Activated CD4-positive, alpha-beta memory T cell treated with anti-CD3 and anti-CD28 coated beads, Interleukin-2, amount 10 ng/mL, durations not matched to agents 7 days and 5 days (primary cell): ENCODE measurements at places on chromosomes 12 and 14. TPM values are rescaled to one million over a fixed set of nuclear protein-coding genes. Genes with fewer than 3 reads are reported as not detected.

Gene SOAT2
- total RNA-seq = 1.4 TPM

Gene KRT2
- total RNA-seq = not detected

Gene TPPP2
- not detected for total RNA-seq

Gene POTEG
- not detected for total RNA-seq

Gene NYNRIN
- 0.18 TPM for total RNA-seq

Gene TMPRSS12
- total RNA-seq = not detected

Gene LBHD2
- total RNA-seq = not detected

Gene INHBC
- not detected for total RNA-seq

Gene ZDHHC22
- not detected for total RNA-seq

Gene ACAD10
- 25.3 TPM for total RNA-seq

Gene TAS2R30
- total RNA-seq = 1.6 TPM

Gene B3GNT4
- total RNA-seq = 2.8 TPM

Gene CDH24
- total RNA-seq = 1.6 TPM

Gene CPNE6
- total RNA-seq = not detected

Gene OR4K1
- total RNA-seq = not detected

Gene RAD51B
- total RNA-seq = 40.8 TPM

Gene LYZ
- total RNA-seq = 0.48 TPM

Gene PLEKHG7
- 0.05 TPM for total RNA-seq
